ENCODE measurements at places on chromosomes 2 and 18.
A peak's percentile ranks its signal among the peaks of the same experiment; 100 is the strongest.

DNA sequence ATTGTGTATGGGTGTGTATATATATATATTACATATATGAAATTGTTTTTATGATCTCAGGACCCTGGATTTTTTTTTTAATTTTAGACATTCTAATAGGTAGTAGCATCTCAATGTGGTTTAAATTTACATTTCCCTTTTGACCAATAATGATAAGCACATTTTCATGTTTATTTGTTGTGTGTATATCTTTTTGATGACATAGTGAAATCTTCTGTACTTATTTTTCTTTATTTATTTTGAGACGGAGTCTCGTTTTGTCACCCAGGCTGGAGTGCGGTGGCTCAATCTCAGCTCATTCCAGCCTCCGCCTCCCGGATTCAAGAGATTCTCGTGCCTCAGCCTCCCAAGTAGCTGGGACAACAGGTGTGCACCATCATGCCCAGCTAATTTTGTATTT is 35.1 kb upstream of the CYBRD1 start:
- DNase-seq = no peak

GRCh38 chr2:27053776-27054175 is 2.3 kb downstream of the AGBL5 start:
- DNase-seq = no peak

- no peak for DNase-seq
Measured at GRCh38 chr2:23506531-23507266, 121.7 kb downstream of the KLHL29 start.

DNA sequence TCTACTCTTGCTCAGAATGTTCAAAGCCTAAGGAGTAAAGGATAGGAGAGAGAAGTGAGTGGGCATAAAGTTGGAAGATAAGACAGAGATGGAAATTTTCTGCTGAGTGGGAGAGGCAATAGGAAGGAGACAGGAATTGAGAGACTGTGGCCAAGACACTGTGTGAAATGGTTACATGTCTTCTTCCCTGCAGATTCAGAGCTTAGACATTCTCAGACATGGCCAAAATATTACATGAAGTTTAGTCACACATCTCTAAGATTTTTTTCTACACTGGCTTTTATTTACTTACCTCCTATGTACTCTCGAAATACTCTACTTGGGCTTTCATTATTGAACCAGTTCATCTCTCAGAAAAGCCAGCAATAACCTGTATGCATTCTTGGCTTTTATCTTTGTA is 363.0 kb upstream of the FANCL start:
- no peak for DNase-seq

GRCh38 chr2:229713371-229714079 is 830 bp downstream of the DNER start:
- peak; percentile 23 for DNase-seq

DNA sequence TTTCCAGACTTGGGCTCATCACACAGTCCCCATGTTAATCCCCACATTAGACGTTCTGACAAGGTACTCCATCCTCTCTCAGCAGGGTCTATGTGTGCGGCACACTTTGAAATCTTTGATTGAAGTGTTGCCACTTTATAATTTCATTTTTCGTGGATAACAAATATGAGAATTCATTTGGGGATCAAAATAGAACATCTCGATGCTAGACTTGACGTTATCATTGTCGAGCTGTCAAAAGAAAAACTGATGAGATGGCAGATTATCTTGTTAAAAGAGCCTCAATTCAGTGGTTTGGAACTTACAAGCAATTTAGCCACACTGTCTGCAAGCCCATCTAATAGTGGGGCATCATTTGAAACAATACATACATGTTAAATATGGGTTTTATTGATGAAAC is 91.2 kb upstream of the SULT1C3 start:
- no peak for DNase-seq

GRCh38 chr2:209501579-209501978 is 77.7 kb downstream of the MAP2 start:
- DNase-seq = no peak

- DNase-seq = peak; percentile 57
Measured at GRCh38 chr2:66433945-66434678, 813 bp upstream of the MEIS1 start.

DNA sequence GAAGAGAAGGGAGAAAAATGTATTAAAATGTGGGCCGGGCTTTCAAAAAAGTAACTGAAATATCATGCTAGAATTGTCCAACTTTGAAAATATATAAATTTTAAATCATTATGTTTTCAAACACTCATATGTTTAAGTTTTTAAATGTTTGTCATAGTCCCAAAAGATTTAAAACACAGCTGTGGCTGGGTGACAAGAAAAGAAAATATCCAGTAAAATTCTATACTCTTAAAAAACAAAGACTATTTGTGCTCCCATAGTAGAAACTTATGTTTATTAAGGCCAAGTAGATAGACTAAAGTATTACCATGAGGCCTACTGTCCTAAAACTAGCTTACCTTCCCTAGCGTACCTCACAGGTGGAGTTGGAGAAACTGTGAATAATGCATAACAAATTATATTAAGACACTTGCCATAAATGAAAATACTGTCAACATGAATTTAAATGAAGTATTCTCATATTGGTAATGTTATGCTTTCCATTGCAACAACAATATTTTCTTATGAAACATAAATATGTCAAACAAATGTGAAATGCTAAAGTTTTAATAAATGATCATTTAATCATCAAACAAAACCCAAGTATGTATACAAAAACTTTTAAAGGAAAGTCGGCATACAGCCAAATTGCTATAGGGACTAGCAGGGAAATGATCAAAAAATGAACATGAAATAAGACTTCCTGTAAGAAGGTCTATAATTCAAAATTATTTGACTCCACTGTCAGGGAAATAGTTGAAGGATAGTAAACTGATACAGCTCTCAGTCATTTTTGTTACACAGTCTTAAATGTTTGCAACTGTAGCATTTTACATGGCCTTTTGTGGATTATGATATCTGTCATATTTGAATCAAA is 13.4 kb downstream of the MEIS1 start:
- DNase-seq = no peak

DNA sequence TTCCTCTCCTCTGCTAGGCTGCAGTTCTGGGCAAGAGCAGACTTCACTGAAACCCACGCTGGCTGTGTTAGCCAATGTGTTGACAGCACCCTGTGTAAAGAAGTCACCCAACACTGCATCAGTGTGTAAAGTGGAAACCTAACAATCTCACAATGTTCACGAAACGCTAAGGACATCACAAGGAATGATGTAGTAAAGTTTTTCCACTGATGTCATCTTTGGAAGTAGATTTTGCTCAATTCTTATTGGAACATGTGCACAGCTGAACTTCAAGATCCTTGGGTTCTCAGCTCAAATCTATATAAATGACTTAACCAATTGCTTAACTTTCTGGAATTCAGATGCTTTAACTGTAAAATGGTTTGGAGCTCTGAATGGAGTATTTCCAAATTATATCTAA is 1112.5 kb downstream of the TSN start:
- DNase-seq = no peak

- no peak for DNase-seq
Measured at GRCh38 chr18:41690332-41691127, 264.5 kb upstream of the PIK3C3 start.

GRCh38 chr2:38516122-38516521 is 86.6 kb downstream of the HNRNPLL start:
- DNase-seq = no peak

- peak; percentile 46 for DNase-seq
Measured at GRCh38 chr2:8693157-8693821, 11.4 kb downstream of the ID2 start.

- no peak for DNase-seq
Measured at GRCh38 chr2:175871331-175872004, 130.6 kb downstream of the LNPK start.

DNA sequence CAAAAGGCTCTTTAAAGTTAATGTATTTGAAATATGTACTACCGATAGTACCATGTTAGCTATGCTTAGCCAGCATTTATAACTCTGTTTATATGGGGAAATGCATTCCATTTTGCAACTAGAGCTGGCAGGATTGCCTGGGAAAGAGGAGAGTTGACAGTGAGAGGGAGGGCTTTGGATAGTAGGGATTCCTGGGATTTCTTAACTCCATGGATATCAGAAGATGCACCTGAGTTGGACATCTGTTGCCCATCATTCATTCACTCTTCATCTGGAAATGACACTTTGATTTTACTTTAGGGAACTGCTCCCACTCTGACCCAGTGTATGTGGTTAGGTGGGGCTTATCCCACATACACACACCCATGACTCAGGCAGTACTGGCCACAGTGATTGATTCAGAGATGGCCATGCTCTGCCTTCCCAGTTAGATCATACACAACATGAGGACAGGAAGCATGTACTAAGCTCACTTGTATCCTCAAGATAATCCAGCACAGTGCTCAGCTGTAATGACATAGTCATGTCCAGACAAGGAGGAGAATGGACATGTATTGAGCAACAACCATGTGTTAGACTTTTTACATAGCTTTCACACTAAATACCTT is 248.8 kb downstream of the MREG start:
- DNase-seq = no peak

- no peak for DNase-seq
Measured at GRCh38 chr2:73827018-73827417, 1.7 kb upstream of the STAMBP start.

DNA sequence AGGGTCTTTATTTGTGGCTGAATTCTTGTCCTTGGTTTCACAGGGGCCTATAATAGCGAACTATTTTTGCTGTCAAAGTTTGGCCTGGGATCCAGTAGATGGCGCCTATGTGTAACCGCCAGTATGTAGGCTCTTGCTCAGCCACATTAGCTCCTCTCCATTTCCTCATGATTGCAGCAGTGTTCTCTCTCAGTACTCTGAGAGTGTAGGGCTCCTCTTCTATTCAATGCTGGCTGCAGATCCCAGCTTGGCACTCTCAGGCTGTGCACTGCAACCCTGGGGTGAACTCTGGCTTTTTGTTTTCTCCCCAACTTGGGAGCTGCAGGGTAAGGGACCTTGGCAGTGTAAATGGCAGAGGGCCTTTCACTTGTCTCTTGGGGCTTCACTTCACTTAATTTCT is 344.6 kb upstream of the CHAC2 start:
- DNase-seq = peak; percentile 11

DNA sequence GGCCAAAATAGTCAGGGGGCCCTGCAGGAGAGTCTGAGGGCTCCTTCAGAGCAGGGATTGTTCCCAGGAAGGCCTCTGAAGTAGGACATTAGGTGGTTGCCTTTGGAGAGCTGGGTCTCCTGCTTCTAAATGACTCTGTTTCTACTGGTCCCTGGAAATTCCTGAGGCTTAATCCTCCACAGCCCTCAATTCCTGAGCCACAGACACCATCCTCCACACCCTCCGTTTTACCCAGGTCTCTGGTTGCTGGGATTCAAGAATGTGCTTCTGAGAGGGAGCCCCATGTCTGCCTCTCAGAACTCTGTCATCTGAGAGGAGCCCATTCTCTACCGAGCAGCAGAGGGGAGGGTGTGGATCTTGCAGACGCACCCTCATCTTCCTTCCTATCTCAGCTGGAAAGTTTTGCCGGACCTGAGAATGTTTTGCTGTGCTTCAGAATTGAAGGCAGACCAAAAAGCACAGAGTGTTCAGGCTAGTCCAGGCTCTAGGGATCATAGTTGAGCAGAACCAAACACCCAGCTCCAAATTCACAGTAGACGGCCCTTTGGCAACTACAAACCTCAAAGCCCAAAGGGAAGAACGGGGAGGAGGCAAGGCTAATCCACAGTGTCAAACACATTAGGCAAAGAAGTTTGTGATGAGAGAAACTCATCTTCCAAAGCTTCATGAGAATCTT is 8.1 kb downstream of the VIT start:
- DNase-seq = no peak
